ENCODE measurements at places on chromosomes 5 and 9. TPM values are rescaled to one million over a fixed set of nuclear protein-coding genes. Genes with fewer than 3 reads are reported as not detected.

- DNase-seq, result no peak
These were observed 805.3 kb downstream of the TLE1 start for GRCh38 chr9:80883826-80884579.

GRCh38 chr5:116864157-116864837 is 289.7 kb upstream of the SEMA6A start:
- no peak for DNase-seq

- no peak for DNase-seq
These were observed 20.8 kb downstream of the ASS1 start for GRCh38 chr9:130465383-130466096.

GRCh38 chr9:100761276-100761802 is 183.5 kb downstream of the CAVIN4 start:
- no peak for DNase-seq

- no peak for DNase-seq
These were observed 280.4 kb downstream of the TLE1 start for GRCh38 chr9:81408951-81409350.

DNA sequence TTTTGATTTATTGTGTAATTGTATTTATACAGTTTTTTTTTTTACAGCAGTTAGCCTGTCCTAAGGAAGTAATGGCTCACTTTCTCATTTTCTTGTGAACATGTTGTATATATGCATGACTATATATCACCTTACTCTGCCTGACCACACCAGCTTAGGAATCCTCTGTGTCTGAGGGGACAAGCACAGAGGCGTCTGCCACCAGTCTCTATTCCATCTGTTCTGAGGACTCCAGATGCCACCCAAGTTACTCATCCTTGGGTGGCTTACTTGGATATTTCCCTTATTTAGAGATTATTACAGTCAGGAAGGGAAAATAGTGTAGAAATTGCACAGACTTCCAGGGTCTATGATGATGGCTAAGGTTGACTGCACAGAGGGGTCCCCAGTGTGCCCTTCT is 256.3 kb upstream of the C9orf72 start:
- DNase-seq, result no peak

GRCh38 chr9:77418226-77418625 is 229.9 kb downstream of the GNA14 start:
- no peak for DNase-seq

- DNase-seq, result no peak
These were observed 60.0 kb upstream of the IRX1 start for GRCh38 chr5:3535414-3536211.

DNA sequence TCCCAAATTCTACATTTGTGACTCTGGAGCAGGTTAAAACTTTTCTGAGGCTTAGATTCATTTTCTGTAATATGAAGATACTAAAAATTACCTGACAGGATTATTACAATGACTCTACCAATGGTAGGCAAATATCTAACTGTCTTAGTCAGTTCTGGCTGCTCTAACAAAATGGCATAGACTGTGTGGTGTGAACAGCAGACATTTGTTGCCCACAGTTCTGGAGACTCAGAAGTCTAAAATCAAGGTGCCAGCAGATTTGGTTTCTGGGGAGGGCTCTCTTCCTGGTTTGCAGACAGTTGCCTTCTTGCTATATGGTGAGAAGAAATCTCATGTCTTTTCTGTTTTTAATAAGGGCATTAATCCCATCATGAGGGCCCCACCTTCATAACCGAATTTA is 245.1 kb downstream of the MAST4 start:
- DNase-seq, result no peak

CNTFR gene
- total RNA-seq, result not detected

IL4 gene
- total RNA-seq, result not detected
